Left ventricle myocardium inferior (tissue), 1 donor: ENCODE measurements at places on chromosomes 11 and 22. TPM values are rescaled to one million over a fixed set of nuclear protein-coding genes. Genes with fewer than 3 reads are reported as not detected.

CYP2D6 gene
- total RNA-seq = 0.16 TPM

MRGPRE gene
- total RNA-seq = 0.36 TPM

DEFB131B gene
- total RNA-seq = not detected

UBQLNL gene
- total RNA-seq = not detected

BCO2 gene
- 169 TPM for total RNA-seq

LDHAL6A gene
- not detected for total RNA-seq

BBOX1 gene
- not detected for total RNA-seq

EIF1AD gene
- 19.7 TPM for total RNA-seq

CCDC15 gene
- total RNA-seq = 0.25 TPM

RFPL2 gene
- 0.08 TPM for total RNA-seq
